Body of pancreas (tissue), 4 donors: ENCODE measurements at places on chromosomes 7 and 10. TPM values are rescaled to one million over a fixed set of nuclear protein-coding genes. Genes with fewer than 3 reads are reported as not detected.
A peak's percentile ranks its signal among the peaks of the same experiment; 100 is the strongest.

- H3K4me1 ChIP-seq: no peaks in the 10 kb centered on the region
- no peak overlapping the region for H3K27ac ChIP-seq
- no peak overlapping the region for H3K4me3 ChIP-seq
- no peaks in the 10 kb centered on the region for H3K27me3 ChIP-seq
- no peaks in the 10 kb centered on the region for H3K36me3 ChIP-seq
Measured at GRCh38 chr7:48427671-48428070, 256.4 kb downstream of the ABCA13 start.

DNA sequence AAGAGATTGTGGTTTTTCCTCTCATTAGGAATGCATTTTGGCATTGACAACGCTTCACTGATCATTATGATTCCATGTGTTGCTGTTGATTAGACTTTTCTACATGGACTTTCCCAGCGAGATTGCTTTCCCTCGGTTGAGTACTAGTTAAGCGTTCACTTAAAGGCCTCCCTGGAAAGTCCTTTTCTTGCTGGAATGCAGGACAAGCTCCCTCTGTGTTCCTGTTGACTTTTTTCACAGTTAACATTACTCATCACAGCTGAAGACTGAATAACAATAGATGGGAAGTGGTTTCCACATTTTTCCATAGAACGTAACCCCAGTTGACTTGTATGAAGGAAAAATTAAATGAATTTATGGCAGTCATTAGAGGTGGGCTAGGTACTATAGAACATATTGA lies 2.6 kb upstream of the CAV1 start:
- H3K27ac ChIP-seq: no peak overlapping the region
- H3K36me3 ChIP-seq: no peaks in the 10 kb centered on the region
- no peak for DNase-seq
- no peaks in the 10 kb centered on the region for H3K27me3 ChIP-seq

- H3K4me3 ChIP-seq: no peak overlapping the region
- no peak for DNase-seq
- no peaks in the 10 kb centered on the region for H3K4me1 ChIP-seq
- no peaks in the 10 kb centered on the region for H3K36me3 ChIP-seq
Measured at GRCh38 chr10:93865794-93866425, 27.9 kb upstream of the SLC35G1 start.

TRIP6 gene
- 43.6 TPM for total RNA-seq

DNA sequence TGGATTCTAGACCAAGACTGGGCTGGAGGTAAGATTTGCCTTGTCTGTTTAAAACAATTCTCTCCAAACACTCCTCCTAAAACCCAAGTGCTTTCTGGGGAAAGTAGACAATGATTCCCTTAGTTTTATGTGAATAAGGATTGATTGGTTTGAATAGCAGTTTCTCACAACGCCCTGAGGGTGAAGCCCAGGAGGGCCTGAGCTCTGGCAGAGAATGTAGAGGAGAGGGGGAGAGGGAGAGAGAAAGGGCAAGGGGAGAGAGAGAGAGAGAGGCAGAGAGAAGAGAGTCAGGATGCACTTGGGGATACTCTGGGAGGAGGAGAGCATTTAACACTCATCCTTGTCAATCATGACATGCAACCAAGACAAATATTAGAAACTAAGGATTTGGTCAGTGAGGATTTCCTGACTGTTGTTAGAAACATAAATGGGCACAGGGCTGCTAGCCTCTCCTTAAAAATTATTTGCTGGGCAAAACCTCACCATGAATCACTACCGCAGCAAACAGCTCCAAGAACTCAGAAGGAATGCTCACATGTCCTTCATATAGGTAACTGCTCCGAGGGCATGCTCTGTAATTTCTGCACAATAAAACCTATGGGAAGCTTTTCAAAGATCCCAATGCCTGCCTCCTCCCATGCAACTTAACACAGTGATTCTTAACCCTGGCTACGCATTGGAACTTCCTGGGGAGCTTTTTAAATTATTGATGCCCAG lies 55.2 kb upstream of the RAPGEF5 start:
- H3K27ac ChIP-seq: no peak overlapping the region
- no peak for DNase-seq
- H3K4me1 ChIP-seq: no peaks in the 10 kb centered on the region
- no peak overlapping the region for H3K4me3 ChIP-seq

- no peak overlapping the region for H3K4me3 ChIP-seq
- no peaks in the 10 kb centered on the region for H3K4me1 ChIP-seq
- DNase-seq: no peak
- no peak overlapping the region for H3K27ac ChIP-seq
Measured at GRCh38 chr10:67723601-67724000, 27.6 kb upstream of the CTNNA3 start.

DNA sequence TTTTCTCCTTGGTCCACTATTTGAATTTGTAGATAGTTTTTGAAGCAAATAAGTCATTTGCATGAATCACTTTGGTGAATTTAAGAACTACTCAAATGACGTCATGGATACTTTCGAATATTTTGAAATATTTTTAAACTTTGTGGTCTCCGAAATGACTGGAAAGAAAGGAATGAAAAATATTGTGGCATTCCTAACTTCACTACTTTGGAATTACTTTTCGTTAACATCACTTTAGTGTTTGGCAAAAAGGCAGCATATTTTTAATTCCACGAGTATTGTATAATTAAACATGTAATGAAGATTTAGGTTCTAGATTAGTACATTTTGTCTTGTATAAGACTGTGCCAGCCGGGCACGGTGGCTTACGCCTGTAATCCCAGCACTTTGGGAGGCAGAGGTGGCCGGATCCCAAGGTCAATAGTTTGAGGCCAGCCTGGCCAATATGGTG lies 35.3 kb upstream of the ZRANB1 start:
- no peaks in the 10 kb centered on the region for H3K4me1 ChIP-seq
- H3K36me3 ChIP-seq: no peaks in the 10 kb centered on the region
- no peaks in the 10 kb centered on the region for H3K27me3 ChIP-seq
- no peak overlapping the region for H3K4me3 ChIP-seq
- H3K27ac ChIP-seq: no peak overlapping the region

GRCh38 chr7:3037259-3037658 lies 6.4 kb downstream of the CARD11 start:
- no peaks in the 10 kb centered on the region for H3K4me1 ChIP-seq

MRLN gene
- total RNA-seq: not detected

- H3K27me3 ChIP-seq: no peaks in the 10 kb centered on the region
- no peak overlapping the region for H3K4me3 ChIP-seq
- no peaks in the 10 kb centered on the region for H3K36me3 ChIP-seq
- H3K4me1 ChIP-seq: no peaks in the 10 kb centered on the region
- no peak overlapping the region for H3K27ac ChIP-seq
- DNase-seq: no peak
Measured at GRCh38 chr7:44735403-44736165, 13.1 kb upstream of the ZMIZ2 start.

GNAT3 gene
- 0.26 TPM for total RNA-seq

DNA sequence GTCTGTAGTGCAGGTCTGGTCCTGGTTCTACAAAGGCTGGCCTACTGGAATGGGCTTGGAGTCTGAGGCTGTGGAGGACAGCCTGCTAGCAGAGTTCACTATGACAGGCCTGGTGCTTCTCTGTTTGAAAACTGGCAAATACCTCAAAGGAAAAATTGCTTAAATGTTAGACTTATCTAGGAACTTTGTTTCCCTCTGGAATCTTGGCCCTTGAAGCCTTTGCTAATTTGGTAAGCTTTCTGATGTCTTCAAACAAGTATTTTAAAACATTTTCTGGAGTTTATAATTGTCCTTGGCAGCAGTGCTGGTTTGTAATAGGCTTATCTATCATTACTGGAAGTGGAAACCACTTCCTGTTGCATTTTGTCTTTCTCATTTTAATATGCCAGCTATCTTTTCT lies 139.7 kb downstream of the TMEM26 start:
- H3K27me3 ChIP-seq: no peaks in the 10 kb centered on the region
- DNase-seq: no peak
- no peak overlapping the region for H3K27ac ChIP-seq
- H3K36me3 ChIP-seq: no peaks in the 10 kb centered on the region
- H3K4me3 ChIP-seq: no peak overlapping the region

DNA sequence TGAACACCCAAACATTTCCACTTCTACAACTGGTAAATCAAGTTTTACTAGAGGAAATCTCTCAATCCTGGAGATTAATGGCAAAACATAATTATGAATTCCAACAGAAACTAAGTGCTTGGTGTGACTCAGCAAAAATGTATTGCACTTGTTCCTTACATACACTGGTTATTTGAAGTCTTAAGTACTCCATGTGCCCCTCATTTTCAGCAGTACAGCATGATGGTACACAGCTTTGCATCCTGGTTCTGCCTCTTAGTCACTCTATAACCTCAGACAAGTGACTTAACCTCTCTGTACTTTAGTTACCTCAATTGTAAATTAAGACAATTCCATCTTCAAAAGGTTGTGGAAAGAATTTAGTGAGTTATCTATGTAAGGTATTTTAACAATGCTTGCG lies 12.9 kb downstream of the SLC16A12 start:
- no peaks in the 10 kb centered on the region for H3K36me3 ChIP-seq
- DNase-seq: no peak
- H3K27ac ChIP-seq: peak overlapping the region; percentile 86
- no peaks in the 10 kb centered on the region for H3K27me3 ChIP-seq
- peaks cover 97% of the 10 kb centered on the region for H3K4me1 ChIP-seq
- no peak overlapping the region for H3K4me3 ChIP-seq

- H3K4me1 ChIP-seq: peaks cover 25% of the 10 kb centered on the region
- DNase-seq: no peak
- H3K27ac ChIP-seq: no peak overlapping the region
- H3K27me3 ChIP-seq: no peaks in the 10 kb centered on the region
- no peaks in the 10 kb centered on the region for H3K36me3 ChIP-seq
Measured at GRCh38 chr7:79451580-79451979, 1.9 kb downstream of the MAGI2 start.

ANKRD26 gene
- 12.2 TPM for total RNA-seq
